ENCODE measurements at places on chromosomes 11 and 22.

- DNase-seq: no peak
Observed at GRCh38 chr11:130402570-130402969, 25.8 kb downstream of the ADAMTS8 start.

DNA sequence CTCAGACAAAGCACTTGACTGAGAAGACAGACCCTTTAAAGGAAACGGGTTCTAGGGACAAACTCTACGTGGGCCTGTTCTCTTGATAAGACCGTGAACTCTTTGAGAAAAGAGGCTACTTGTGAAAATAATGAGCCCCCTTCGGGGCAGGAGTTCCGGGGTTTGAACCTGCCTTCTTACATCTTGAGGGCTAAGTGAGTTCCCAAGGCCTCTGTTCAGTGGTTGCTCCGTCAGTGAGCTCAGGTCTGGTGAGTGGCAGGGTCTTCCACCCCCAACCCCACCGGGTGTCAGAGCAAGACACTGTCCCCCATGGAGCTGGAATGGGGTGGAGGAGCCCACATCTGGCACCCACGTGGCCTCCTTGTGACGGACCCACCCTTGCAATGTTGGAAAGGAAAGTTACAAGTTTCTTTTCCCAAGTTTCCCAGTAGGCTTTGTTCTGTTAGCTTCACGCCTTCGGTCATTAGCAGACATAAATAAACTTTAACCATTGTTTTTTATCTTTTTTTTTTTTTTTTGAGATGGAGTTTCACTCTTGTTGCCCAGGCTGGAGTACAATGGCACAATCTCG is 6.3 kb upstream of the SAMM50 start:
- no peak for DNase-seq

GRCh38 chr11:103035791-103036434 is 56.0 kb downstream of the DCUN1D5 start:
- no peak for DNase-seq

DNA sequence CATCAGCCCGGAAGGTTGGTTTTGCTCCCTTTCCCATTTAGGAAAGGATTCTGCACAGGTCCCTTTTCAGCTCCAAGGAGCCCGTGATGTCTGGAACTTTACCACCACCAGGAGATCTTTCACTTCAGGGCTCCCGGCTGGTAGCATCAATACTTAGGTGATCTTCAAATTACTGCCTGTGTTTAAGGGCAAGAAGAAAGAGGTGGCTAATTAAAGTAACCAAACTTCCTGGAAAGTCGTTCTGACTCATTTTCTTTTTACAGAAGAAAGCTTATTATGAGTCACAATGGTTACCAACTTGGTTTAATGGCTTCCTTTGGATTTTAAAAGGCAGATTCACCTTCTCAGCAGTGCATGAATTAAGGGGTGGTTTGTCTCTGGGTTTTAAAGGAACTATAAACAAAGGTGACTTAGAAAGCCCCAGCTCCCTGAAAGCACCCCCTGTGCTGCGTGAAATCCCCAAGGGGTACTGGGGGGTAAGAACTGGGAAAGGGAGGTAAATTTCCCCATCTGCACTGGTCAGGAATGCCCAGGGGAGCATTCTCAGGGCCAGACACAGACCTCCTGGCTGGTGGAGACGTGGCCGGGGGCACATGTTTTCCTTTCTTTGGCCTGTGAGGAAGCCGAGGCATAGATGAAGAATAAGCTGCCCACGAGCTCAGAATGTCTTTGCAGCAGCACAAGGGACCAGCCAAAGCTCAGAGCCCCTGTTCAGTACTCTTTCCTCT is 8.8 kb downstream of the POU2F3 start:
- no peak for DNase-seq

- DNase-seq: no peak
Observed at GRCh38 chr11:76186776-76187279, 19.5 kb downstream of the WNT11 start.

DNA sequence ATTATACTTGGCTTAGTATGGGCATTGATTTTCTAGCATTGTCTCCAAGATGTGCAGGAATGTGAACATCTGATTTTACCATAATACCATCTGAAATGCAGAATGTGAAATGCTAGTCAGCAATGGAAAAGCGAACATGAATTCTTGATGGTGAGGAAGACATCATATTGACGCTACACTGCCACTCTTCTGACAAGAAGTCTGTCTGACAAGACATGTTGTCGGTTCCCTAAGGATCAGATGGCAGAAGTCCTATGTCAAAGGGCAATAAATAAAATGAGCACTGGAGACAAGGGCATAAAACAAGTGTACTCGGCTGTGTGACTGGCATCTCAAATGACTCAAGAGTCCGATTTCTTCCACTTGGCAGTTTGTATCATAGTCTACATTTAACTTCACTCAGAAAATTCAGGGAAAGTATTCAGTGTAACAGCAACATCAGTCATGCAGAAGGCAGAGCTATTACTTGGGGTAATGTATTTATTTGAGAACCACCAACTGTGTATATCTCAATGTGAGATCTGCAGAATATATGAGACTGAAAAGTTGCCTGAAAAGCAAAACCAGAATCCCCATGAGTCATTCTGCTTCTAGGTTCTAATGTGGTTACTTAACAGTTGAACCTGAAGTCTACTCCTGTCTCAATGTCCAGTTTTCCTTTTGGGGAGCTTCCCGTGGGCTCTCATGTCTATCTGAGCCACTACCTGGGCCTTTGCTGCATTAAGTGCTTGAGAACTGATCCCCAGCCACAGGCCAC is 51.5 kb downstream of the SLC17A6 start:
- no peak for DNase-seq

DNA sequence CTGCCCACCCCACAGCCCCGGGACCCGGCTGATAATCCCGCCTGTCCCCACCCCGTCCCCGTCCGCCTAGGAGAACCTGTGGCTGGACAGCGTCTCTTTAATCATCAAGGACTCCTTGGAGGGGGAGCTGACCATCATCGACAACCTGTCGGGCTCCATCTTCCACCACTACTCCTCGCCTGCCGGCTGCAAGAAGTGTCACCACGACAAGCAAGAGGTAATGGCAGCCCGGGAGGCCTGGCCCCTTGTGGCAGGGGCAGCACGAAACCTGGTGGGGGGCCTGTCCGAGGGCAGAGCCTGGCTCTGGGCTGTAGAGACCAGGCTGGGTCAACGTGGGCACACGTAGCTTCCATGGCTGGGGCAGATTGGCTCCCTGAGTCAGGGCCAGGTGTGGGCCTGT is 109.1 kb downstream of the CACNA1I start:
- no peak for DNase-seq

GRCh38 chr11:48063424-48063978 is 83.1 kb downstream of the PTPRJ start:
- no peak for DNase-seq

DNA sequence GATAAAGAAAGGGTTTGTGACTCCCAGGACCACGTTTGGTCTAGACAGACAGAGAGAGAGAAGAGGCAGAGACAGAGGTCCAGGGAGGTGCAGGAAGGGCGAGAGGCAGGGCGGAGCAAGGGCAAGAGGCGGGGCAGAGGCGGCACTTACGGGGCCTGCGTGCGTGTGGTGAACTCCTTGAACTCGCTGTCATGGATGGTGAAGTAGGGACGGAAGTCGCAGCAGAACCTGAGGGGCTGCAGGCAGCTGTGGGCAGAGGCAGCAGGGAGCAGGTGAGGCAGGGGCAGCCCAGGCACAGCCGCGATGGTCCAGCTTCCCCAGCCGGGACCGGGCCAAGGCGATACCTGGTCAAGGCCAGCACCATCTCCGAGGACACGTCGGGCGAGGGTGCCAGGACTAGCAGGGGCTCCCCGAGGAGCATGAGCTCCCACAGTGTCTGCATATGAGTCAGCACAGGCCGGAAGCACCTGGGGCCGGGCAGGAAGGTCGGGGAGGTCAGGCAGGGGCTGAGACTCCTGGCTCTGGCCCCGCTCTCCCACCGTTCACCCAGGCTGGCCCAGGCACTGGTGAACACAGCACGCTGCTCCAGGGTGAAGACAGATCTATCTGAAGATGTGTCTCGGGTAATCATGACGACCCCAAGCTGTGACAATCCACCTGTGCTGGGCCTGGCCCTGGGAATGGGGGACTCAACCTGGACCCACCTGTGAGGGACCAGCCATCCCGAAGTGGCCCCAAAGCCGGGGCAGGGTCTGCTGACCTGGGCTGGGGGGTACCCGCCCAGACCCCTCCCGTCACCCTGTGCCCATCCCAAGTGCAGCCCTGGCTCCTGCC is 7.2 kb upstream of the PLXNB2 start:
- no peak for DNase-seq

DNA sequence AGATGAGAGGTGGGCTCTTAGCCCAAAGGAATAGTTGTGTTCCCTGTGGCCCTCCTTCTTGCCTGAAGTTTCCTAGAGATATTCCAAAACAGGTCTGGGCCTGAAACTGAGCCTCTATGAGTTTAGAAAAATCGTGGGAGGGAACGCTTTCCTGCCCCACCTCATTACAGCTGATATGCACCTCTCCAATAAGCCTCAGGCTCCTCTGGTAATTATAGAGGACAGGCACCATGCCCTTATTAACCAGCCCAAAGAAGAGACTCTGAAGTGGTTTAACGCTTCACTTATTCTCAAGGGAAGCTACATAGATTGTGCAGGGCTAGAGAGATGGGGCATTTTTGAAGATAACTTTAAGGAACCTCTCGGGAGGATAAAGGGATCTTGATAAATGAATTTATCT is 3.4 kb upstream of the MPZL2 start:
- DNase-seq: no peak

DNA sequence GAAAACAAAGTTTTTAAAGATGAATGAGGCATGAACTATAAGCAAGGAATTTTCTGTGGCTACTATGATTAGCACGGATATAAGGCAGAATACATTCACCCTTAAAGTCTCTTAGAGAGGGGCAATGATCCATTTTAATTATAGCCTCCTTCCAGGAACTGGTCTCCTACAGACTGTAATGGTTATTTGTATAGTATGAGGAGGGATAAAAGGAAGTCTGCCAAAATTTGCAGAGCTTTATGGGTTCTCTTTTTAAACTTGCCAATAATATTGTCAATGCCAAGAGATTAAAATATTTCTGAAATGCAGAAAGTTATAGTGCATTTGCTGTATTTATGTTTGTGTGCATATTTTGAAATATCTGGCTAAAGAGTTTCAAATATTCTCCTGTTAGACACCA is 271.4 kb upstream of the LUZP2 start:
- DNase-seq: no peak

- DNase-seq: no peak
Observed at GRCh38 chr11:64223001-64223651, 2.9 kb downstream of the TRPT1 start.

GRCh38 chr11:7222619-7223018 is 29.1 kb upstream of the SYT9 start:
- DNase-seq: no peak

DNA sequence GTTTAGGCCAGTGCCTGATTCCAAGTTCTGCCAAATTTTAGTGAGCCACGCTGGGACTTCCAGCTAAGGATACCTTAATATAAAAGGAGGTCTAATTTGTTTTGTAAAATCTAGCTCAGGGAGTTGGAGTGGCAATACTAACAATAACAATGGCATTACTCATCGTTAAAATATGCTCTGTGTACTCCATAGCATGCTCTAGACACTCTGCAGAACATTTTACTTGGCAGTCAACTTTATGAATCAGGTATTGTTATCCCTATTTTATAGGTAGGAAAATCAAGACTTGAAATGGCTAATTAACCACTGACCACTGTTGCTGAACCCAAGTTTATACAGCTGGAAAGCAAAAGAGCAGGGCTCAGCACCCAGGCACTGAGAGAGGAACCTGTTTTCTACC is 485.0 kb upstream of the KIRREL3 start:
- no peak for DNase-seq

DNA sequence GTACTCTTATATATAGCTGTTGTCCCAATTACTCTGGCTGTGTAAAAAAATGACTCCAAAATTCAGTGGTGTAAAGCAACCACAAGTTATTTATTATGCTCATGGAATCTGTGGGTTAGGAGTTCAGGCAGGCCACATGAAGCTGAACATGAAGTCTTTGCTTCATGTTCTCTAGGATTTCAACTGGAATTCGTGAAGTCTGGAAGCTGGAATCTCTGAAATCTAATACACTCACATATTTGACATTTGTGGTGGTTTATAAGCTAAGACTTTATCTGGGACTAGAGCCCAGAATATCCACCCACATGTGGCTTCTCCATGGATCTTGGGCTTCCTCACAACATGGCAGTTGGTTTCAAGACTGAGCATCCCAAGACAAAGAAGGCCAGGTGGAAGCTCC is 430.6 kb downstream of the MIAT start:
- no peak for DNase-seq

- no peak for DNase-seq
Observed at GRCh38 chr11:91664521-91664920, 560.1 kb upstream of the FAT3 start.

DNA sequence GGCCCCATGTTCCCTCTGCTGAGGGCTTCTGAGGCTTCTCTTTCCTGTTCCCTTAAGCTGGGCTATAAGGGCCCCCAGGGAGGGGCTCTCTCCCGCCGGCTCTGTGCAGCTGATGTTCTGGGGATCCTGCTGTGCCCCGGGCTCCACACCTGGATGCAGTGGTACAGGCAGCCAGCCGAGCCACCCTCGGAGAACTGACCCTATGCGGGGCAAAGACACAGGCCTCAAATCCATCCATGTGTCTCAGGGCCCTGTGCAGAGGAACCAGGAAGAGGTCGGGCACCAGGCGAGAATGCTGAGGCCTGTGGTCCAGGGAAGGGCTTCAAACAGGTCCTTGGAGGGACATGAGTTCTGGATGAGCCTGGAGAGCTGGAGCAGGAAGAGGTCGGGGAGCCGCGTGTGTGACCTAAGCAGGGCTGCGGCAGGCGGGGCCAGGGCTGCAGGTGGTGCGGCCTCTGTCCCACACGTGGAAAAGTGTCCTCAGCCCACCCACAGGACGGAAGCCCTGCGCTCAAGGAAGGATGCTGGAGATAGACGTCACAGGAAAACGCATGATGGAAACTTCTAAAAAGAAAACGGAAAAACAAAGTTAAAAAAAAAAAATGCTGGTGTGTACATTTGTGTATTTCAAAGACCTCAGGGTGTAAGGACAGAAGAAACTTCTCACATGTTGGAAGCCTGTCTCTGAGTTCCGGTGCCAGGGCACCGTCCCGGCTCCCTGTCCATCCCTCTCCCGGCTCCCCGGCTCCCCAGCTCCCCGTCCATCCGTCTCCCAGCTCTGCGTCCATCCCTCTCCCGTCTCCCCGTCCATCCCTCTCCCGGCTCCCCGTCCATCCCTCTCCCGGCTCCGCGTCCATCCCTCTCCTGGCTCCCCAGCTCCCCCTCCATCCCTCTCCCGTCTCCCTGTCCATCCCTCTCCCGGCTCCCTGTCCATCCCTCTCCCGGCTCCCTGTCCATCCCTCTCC is 1149.2 kb downstream of the BRD1 start:
- DNase-seq: no peak

DNA sequence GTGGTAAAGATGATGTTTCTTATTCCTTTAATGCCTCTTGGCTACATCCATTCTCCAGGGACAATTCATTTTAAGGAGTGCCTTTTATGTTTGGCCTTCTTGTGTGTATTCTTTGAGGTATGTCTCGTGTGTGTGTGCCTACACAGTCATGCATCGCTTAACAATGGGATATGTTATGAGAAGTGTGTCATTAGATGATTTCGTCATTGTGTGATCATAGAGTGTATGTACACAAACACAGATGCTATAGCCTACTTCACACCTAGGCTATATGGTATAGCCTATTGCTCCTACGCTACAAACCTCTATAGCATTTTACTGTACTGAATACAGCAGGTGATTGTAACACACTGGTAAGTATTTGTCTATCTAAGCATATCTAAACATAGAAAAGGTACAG is 23.0 kb downstream of the ZNF202 start:
- DNase-seq: no peak
